ENCODE measurements at places on chromosomes 2 and 18. TPM values are rescaled to one million over a fixed set of nuclear protein-coding genes. Genes with fewer than 3 reads are reported as not detected.

- no peak for DNase-seq
These were observed 223.7 kb downstream of the ACKR3 start for GRCh38 chr2:236793023-236794011.

- no peak for DNase-seq
These were observed 98.5 kb upstream of the CD226 start for GRCh38 chr18:70046207-70046606.

DNA sequence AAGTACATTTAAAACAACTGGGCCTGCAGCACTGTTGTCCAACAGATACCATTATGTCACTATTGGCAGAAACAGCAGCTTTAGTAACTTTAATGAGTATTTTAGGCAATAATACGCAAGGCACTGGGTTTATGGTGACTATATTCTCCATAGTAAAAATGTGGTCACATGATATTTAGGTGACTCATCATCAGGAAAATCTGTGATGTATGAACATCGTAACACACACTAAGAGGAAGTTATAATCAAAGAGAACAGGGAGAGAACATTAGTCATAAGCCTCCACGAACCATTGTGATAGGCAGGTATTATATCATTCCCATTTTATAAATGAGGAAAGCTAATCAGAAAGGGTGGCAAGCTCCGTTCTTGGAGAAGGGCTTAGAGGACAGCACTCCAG lies 36.9 kb downstream of the RAPH1 start:
- no peak for DNase-seq

GRCh38 chr2:71679491-71679890 lies 226.1 kb downstream of the DYSF start:
- DNase-seq: no peak

- no peak for DNase-seq
These were observed 40.7 kb downstream of the CMPK2 start for GRCh38 chr2:6824962-6825361.

GRCh38 chr2:75268112-75268511 lies 68.8 kb upstream of the TACR1 start:
- no peak for DNase-seq

Gene CYP26B1
- not detected for total RNA-seq

Gene IL37
- not detected for total RNA-seq
